ENCODE measurements at places on chromosomes 7 and 10.

DNA sequence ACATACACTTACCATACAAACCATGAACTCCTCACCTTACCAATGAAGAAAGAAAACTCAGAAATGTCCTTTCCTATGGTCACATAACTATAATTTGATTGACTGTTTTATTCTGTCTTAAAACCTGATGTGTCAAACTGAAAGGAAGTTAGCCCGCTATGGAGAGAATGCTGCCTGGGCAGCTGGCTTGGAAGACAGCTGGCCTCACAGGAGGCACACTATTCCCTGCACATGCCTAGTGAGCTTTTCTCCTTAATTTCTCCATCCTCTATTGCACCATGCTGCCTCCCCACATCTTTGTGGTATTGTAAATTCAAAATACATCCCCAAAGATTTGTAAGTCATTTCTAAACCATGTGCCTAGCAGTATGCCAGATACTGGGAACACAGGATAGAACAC is 163.3 kb downstream of the STK31 start:
- DNase-seq, result no peak

DNA sequence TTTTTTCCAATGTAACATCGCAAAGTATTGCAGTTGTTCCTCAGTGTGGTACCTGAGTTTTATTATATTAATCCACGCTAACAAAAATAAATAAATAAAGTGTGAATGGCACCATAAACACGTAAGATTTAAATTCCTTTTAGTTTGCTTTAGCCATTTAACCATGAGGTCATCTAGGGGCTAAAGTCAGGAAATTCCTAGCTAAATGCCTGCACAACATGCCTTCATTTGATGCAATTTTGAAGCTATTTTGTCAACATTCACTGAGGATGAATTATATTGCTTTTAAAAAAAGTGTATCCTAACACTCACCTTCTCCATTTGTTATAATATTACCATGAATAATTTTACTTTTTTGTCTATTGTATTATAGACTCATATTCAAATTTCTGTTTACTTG is 714.4 kb downstream of the GATA3 start:
- DNase-seq, result no peak

DNA sequence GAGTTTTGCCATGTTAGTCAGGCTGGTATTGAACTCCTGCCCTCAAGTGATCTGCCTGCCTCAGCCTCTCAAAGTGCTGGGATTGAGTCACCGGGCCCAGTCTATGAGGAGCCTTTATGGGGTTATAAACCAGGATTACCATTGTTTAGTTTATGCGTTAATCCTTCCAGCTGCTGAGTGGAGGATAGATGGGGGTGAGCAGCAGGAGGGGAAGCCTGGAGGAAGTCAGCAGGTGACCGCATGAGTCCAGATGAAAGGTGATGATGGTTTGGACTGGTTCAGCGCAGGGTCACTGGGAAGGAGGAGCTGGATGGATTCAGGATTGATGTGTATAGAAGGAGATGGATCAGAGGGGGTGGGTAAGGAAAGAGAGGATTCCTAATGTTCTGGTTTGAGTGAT is 197.1 kb downstream of the ADAM12 start:
- no peak for DNase-seq

GRCh38 chr7:158955932-158956804 is 99.8 kb downstream of the DYNC2I1 start:
- DNase-seq, result no peak

GRCh38 chr7:155594163-155594732 is 47.9 kb upstream of the CNPY1 start:
- DNase-seq, result no peak

DNA sequence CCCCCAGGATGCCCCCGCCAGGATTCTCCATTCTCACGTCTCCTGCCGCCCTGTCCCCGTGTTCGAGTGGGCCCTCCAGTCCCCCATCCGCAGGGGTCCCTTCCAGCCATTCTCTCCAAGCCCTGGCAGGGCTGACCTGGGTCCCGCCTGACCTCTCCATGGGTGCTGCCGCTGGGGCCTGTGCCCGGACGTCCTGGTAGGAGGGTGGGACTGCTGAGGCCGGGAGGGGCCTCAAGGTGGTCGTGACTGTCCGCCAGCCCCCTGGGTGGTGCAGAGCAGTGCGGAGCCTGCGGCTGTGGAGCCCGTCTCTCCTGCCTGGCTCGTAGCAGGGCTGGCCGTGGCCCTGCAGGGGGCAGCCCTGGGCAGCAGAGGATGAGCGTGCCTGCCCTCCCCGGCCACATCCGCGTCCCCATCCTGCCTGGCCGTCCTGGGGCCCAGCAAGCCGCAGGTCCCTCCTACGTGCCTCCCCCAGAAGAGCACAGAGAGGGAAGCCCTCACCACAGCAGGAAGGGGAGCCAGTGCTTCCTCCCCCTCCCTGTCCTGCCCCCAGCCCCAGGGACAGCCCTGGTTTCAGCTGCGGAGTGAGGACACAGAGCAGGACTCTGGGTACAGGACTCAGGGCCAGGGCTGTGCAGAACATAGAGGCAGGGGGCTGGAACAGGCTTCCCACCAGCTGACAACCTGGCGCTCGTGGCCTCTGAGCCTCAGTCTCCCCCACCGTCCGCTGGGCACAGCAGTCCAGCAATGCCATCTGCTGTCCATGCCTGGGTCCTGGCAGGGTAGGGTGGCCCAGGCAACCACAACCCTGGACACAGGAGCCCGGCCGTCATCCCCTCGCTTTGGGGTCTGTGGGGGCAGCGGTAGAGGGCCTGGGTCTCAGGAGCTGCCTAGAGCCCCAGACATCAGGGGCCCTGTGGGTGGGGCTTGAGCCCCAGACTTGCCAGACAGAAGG is 1.5 kb upstream of the GRIFIN start:
- DNase-seq, result peak; percentile 63

- DNase-seq, result no peak
Measured at GRCh38 chr10:71299071-71299785, 19.8 kb upstream of the SLC29A3 start.

- no peak for DNase-seq
Measured at GRCh38 chr10:78579576-78579975, 489.2 kb upstream of the ZMIZ1 start.

DNA sequence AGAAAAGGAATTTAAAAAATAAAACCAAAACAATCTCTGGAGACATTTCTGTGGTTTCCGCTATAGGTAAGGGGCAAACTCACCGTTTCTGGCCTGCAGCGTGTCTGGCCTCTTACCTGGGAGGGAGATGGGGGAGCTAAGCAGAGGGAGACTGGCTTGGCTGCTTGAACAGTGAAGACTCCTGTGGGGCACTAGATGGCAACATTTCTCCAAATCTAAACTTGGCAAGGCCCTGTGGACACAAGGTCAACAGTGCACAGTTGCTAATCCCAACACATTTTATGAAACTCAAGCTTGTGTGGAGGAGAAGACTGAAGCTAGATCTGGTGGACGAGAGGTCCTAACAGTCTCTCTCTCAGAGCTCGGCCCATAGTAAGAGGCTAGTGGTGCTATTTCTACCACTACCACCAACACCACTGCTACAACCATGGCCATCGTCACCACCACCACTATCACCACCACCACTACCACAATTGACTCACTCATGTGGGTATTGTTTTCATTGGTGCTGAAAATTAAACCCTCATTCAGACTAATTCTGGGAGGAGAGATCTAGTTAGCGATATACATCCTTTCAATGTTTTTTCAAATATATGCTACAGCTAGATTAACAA is 28.4 kb upstream of the CDHR3 start:
- peak; percentile 10 for DNase-seq

DNA sequence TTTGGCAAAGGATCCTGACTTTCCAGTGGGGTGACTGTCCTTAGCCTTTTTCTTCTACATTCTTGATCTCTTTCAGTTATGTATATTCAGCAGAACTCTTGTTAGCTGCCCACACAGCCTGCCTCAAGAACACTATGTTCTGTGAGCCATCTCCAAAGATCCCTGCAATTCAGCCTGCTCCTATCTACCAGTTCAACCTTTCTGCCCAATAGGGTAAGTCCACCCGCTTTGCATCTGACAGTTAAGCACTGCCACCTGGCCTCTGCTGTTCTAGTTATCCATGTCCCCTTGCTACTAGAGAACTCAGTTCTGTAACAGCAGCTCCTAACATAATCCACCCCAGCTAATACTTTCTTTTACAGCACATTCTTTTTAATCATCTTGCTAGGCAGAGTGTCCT is 13.5 kb downstream of the OR9A2 start:
- no peak for DNase-seq

DNA sequence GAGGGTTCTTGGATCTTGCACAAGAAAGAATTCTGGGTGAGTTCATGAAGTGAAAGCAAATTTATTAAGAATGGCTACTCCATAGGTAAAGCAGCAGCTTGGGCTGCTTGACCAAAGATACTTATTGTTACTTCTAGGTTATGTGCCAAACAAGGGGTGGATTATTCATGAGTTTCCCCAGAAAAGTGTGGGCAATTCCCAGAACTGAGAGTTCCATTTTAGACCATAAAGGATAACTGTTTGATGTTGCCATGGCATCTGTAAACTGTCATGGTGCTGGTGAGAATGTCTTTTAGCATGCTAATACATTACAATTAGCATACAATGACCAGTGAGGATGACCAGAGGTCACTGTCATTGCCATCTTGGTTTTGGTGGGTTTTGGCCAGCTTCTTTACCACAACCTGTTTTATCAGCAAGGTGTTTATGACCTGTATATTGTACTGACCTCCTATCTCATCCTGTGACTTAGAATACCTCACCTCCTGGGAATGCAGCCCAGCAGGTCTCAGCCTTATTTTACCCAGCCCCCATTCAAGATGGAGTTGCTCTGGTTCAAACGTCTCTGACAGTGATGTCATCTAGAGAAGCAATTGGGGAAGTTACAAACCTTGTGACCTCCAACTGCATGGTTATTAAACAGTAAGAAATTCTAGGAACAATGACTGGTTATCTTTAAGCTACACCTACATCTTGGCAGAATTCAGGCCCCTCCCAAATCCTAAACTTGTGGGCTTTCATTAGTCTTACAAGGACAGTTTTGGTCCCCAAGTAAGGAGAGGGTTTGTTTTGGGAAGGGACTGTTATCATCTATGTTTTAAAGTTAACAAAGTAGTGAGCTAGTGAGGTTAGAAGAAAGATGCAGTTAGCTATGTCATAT is 48.0 kb upstream of the INHBA start:
- no peak for DNase-seq

- no peak for DNase-seq
Measured at GRCh38 chr10:75181073-75181472, 29.5 kb upstream of the VDAC2 start.

GRCh38 chr10:84987039-84987438 is 658.6 kb downstream of the CCSER2 start:
- no peak for DNase-seq

DNA sequence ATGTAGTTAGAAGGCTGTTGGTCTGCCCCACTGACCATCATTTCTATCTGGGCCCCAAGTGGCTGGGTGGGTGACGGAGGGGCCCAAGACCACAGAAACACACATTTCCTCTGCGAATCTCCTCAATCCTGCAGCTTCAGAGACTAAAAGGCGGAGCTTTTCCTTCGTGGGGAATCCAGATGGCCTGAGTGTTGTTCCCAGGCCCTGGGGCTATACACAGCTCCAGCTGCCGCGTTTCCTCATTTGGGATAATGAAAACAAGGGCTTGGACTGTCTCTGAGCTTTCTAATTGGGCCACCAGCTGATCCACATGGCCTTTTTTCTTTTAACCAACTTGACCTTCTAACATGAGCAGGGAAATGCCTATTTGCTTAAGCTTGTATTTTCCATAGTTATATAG is 339.9 kb downstream of the CXCL12 start:
- no peak for DNase-seq

DNA sequence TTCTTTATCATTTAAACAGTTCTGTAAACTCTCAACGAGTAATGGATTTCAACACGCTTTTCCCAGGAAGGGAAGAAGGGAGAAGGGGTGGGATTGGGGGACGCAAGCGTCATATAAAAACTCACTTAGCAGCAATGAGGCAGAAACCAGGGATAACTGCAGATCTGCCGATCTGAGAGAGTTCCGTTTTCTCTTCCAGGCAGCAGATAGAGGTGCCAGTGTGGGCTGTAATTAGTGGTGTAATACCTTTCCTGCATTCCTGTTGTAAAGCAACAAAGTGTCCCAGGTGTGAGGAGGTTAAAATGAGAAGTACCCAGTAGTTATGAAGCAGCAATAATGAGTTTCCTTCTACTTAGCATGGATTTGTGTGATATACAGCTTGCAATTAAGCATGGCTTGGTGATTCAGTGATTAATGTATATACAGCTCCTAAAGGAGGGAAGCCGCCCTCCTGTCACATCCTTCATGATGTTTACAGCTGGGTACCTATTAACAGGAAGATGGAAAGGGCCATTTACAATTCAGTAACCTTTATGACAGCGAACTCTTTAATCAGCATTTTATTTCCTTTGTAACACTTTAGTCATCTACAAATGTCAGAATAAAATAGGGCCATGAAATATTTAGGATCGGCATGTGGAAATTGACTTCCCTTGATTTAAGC is 271.9 kb downstream of the LRMDA start:
- no peak for DNase-seq

- no peak for DNase-seq
Measured at GRCh38 chr10:125333209-125333591, 172.8 kb upstream of the CTBP2 start.

DNA sequence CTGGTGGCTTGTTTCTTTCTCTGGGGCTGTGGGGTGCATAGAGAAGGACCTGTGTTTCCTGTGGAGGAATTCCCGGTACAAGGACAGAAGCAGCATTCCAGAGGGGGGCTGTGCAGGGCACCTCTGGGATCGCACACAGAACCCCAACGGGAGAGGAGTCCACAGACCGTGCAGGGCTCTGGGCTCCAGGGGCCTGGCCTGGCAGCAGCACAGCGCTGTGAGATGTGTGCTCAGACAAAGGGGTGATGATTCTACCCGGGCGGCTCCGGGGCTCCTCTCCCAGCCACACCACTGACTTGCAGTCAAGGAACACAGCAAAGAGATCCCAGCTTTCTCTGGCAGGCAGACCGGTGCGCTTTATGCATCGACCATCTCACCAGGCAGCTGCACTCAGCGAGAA is 6.9 kb upstream of the SHH start:
- DNase-seq, result no peak

DNA sequence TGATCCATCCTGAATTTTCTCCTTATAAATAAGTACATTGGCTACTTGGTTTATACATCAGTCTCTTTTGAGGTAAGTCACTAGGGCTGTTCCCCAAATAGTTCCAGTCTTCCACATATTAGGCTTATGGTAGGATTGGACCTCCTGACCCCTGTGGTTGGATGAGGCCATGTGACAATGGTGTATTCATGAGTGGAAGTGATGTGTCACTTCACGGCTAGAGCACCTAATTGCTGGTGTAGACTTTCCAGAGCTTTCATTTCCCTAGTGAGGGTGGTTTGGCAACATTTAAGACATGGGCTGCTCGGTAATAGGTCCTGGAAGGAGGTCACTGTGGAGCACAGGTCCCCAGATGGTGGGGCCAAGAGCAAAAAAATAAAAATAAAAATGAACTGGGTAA is 141.2 kb upstream of the ABCB5 start:
- no peak for DNase-seq

- DNase-seq, result no peak
Measured at GRCh38 chr7:127871226-127871625, 160.0 kb downstream of the LRRC4 start.

GRCh38 chr10:130958003-130958402 is 353.5 kb downstream of the TCERG1L start:
- no peak for DNase-seq

GRCh38 chr10:33509231-33509831 is 174.9 kb upstream of the NRP1 start:
- DNase-seq, result peak; percentile 3

- no peak for DNase-seq
Measured at GRCh38 chr7:50631639-50632038, 66.4 kb upstream of the DDC start.
